ENCODE measurements at places on chromosomes 5 and 9. TPM values are rescaled to one million over a fixed set of nuclear protein-coding genes. Genes with fewer than 3 reads are reported as not detected.

Gene CCDC112
- total RNA-seq: 3.4 TPM

Gene SH3TC2
- 15.0 TPM for total RNA-seq

Gene GADD45G
- total RNA-seq: not detected

Gene SPINK7
- total RNA-seq: not detected

Gene GPX8
- total RNA-seq: 2.0 TPM

Gene THBS4
- total RNA-seq: 0.20 TPM

Gene KIF3A
- total RNA-seq: 4.2 TPM

Gene FGF1
- under 0.01 TPM for total RNA-seq

Gene NTRK2
- total RNA-seq: under 0.01 TPM

Gene SLCO6A1
- total RNA-seq: not detected

Gene C1QTNF3
- total RNA-seq: 0.40 TPM

Gene LCN15
- total RNA-seq: 0.22 TPM

Gene KIAA0825
- 0.44 TPM for total RNA-seq

Gene RIMOC1
- 10.7 TPM for total RNA-seq

Gene OTULINL
- total RNA-seq: 0.40 TPM

Gene TAL2
- total RNA-seq: not detected

Gene SNCB
- 1.1 TPM for total RNA-seq

Gene OTP
- total RNA-seq: not detected

Gene SIMC1
- total RNA-seq: 1.5 TPM

Gene SLC34A1
- total RNA-seq: not detected

Gene CTXN3
- not detected for total RNA-seq

Gene HEMGN
- total RNA-seq: not detected

Gene BARHL1
- not detected for total RNA-seq

Gene DPYSL3
- total RNA-seq: 11.3 TPM

Gene C6
- total RNA-seq: not detected

Gene NTNG2
- 0.40 TPM for total RNA-seq

Gene FGFR4
- total RNA-seq: 0.87 TPM

Gene OLFM1
- total RNA-seq: 15.3 TPM

Gene BRIX1
- 17.0 TPM for total RNA-seq

Gene ZNF883
- 0.22 TPM for total RNA-seq

Gene IFNB1
- total RNA-seq: not detected

Gene GARIN3
- total RNA-seq: not detected

Gene FBXL7
- 14.1 TPM for total RNA-seq

Gene GARNL3
- 2.4 TPM for total RNA-seq

Gene CARD9
- under 0.01 TPM for total RNA-seq

Gene DOCK8
- 1.3 TPM for total RNA-seq

Gene SLIT3
- under 0.01 TPM for total RNA-seq

Gene RGS7BP
- 0.22 TPM for total RNA-seq

Gene ADAMTSL2
- under 0.01 TPM for total RNA-seq

Gene LIFR
- 29.2 TPM for total RNA-seq

Gene RABEPK
- total RNA-seq: 16.3 TPM

Gene DOK3
- total RNA-seq: 0.79 TPM

Gene SLC12A2
- total RNA-seq: 16.9 TPM

Gene ZBED3
- total RNA-seq: 1.1 TPM

Gene NXNL2
- total RNA-seq: 0.79 TPM

Gene DMRTA1
- under 0.01 TPM for total RNA-seq

Gene ZNF474
- not detected for total RNA-seq

Gene ARHGEF39
- total RNA-seq: under 0.01 TPM

Gene NUTM2F
- not detected for total RNA-seq

Gene SLCO4C1
- total RNA-seq: not detected

Gene C5orf24
- total RNA-seq: 46.4 TPM

Gene SMIM32
- total RNA-seq: not detected

Data from lung microvascular endothelial cell (primary cell).